ENCODE measurements at places on chromosomes 1 and 21.

DNA sequence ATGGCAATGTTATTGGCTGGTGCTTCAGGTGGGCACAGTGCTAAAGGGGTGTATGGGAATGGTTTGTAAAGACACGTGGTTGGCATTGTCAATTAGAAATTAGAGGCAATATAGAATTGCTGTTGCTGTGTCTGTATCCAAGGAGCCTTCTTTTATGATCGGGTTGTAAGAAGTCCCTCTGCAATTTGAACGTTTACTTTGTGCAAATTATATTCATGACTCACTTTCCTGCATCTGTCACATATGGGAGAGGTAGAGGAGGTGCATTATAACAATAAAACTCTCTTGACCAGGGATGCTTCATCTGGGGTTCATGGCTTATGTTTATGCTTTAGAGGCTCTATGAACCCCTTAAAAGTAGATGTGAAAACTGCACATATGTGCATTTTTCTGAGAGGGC is 130.4 kb upstream of the DNAH14 start:
- no peak for DNase-seq

DNA sequence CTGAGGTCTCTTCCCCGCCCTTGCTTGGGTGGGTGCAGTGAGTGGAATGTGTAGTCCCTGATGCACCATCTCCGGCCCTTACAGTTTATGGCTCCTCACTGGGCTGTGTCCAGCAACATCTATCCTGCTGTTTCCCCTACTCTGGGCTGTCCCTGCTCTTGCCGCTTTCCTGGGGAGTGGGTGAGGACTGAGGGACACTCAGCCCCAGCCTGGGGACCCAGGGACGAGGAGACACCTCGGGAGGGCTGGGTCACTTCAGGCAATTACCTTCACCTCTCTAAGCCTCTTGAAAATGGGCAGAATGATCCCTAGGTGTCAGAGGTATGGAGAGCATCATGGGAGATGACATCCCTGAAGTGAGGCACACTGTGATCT is 13.6 kb upstream of the LRP8 start:
- no peak for DNase-seq

DNA sequence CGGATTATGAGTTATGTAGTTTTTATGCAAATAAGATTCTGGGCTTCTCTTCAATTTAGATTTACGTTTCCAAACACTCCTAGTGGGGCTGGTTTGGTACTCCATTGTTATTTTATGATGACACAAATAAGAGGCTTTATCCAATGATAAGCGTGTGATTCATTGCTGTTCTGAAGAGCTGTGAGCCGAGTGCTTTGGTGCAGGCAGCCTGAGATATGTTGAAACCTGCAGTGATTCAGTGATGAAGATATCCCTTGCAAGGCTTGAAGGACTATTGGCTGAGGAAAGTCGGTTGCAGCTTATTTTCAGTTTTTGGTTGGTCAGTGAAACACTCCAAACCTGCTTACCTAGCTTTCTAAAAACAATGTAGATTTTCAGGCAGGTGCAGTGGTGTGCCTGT is 112.2 kb downstream of the RYR2 start:
- no peak for DNase-seq

- no peak for DNase-seq
These were observed 5.6 kb downstream of the HYI start for GRCh38 chr1:43447891-43448708.

DNA sequence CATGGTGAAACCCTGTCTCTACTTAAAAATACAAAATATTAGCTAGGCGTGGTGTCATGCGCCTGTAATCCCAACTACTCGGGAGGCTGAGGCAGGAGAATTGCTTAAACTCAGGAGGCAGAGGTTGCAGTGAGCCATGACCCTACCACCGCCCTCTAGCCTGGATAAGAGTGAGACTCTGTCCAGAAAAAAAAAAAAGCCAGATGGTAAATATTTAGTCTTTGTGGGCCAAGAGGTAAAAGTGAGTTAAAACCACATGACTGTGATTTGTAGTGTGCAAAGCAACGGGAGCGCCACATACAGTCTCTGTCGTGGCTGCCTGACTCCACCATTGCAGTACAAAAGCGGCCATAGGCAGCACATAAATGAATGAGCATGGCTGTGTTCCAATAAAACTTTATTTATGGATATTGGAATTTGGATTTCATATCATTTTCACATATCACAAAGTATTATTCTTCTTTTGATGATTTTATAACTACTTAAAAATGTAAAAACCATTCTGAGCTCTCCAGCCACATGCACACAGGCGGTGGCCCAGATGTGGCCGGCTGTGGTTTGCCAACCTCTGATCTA is 51.8 kb upstream of the CASZ1 start:
- no peak for DNase-seq

DNA sequence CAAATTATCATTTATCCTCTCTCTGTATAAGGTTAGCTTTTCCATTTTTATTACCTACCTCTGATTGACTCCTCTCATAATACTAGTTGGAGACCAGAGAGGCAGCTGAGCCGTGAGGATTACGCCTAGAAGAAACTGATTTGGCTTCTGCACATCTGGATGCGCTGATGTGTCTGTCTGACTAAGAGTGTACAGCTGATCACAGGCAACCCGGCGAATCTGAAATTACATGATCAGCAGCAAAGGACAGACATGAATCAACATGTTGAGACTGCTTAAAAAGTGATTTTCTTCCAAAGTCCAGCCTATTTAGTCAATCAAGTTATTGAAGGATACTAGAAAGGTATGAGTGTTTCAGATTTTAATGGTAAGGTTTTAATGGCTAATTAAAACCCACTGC is 81.2 kb downstream of the PCSK9 start:
- DNase-seq = no peak

DNA sequence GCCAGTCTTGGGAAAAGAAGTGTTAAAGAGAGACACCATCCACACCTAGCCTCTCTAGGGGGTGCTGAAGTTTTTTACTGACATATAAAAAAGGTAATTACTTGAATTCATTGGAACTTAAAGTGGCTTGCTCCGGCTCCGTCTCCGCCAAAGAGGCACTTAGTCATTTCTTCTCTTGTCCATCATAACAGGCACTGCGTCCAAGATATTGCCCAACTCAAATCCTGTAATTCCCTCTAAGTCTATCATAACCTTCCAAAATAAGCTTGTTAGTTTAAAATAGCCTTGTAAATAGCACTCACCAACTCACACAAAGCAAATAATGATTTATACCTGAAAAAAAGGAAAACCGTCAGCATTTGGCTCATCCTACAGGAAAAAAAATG is 160.5 kb downstream of the ZBTB18 start:
- DNase-seq = no peak

DNA sequence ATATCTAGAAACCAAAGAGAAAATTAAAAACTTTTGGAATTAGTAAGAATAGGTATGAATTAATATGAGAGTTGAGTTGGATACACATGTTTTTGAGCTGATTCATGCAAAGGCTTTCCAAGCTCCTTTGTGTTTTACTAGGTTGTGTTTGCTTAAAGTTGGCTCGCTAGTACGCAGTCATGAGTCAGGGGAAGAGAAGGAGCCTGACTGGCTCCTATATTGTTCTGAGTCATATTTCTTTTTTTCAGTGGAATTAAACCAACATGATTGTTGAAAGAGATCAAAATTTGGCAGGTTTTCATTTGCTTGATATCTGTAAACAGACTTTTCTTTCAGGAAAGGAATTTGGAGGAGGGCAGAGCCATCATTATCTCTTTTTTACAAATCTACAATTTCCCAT is 66.7 kb downstream of the MAGI3 start:
- no peak for DNase-seq

- DNase-seq = no peak
These were observed 4.3 kb downstream of the TCHH start for GRCh38 chr1:152110860-152111514.

GRCh38 chr1:78607334-78607927 is 12.8 kb upstream of the IFI44L start:
- no peak for DNase-seq

DNA sequence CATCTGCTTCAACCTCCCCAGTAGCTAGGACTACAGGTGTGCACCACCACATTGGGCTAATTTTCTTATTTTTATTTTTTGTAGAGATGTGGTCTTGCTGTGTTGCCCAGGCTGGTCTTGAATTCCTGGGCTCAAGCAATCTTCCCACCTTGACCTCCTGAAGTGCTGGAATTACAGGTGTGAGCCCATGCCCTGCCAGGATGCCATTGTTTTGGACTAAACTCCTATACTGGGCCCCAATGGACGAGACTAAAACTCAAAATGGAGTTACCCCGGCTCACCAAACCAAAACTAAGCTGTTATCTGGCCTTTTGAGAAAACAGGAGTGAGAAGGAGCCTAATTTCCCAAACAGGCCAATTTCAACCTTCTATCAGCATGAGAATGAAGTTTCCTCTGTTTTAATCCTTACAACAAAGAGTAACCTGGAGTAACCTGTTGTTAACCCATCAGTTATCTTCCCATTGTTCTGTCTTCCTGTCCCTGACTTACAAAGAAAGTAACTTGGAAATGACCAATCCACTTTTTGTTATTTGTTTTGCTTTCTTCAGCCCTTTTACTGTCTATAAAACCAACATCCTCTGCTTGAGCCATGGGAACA is 29.6 kb downstream of the DMRTA2 start:
- DNase-seq = no peak

DNA sequence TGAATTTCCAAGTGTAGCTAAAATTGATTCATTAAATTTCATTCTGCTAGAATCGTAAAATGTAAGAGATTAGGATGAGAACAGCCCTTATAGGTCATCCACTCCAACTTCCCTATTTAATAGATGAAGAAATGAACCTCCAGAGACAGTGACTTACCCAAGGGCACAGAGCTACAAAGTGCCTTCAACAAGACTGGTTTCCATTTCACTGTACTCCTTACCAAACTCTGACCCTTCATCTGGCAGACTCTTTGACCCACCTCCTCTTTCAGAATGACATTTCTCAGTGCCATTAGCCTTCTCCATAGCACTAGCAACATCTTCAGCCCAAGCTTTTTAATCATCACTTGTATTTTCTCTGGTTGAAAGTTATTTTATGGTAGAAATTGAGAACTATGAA is 161.3 kb downstream of the NEK7 start:
- DNase-seq = no peak

GRCh38 chr1:232635778-232636356 is 5.9 kb upstream of the SIPA1L2 start:
- DNase-seq = no peak

GRCh38 chr21:31554511-31555022 is 104.9 kb upstream of the SOD1 start:
- peak; percentile 17 for DNase-seq

DNA sequence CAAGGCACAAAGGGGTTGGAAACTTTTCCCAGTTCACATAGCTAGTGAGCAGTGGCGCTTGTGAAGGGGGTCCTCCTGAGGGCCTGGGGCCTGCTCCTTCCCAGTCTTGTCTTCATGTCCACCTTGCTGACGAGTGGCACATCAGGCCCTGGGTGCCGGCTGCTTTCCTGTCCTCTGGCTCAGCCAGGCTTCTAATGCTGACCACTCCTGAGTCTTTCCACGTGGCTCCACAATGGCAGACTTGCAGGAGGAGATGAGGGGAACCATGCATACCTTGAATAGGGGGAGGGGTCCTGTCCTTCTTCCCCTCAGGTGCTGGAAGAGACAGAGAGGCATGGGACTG is 38.7 kb downstream of the MAPKAPK2 start:
- DNase-seq = no peak

- DNase-seq = no peak
These were observed 345.4 kb downstream of the DUSP10 start for GRCh38 chr1:221396526-221396925.

DNA sequence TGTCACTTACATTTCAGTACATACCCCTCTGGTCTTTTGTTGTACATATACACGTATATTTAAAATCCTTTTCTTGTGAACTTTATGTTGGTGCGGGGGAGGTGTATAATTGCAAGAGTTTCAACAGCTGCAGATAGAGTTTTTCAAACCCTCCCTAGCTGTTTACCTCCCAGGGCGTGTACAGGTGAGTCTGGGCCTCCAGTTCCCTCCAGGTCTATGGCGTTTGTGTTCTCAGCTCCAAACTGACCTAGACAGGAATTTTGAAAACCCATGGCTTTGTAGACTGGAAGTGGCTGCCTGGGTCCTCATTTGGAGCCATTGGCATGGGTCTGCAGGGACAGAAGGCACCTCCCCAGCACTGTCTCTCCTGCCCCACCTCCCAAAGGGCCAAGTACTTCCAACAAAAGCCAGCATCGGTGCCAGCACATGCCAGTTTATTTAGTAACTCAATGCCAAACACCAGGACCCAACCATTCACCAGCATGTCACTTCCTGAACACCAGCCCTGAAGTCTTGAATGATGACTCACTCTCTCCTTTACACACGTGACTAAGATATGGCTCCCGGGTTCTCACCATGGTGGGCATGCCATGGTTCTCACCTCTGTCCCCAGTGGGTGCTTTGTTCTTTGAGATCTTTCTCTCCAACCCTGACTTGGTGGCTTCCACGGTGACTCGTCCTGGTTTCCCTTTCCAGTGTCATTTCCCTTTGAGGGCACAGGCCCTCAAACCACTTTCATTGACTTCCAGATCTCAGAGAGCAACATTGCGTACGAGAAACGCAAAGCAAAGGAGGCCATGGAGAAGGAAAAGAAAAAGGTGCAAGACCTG is 57.3 kb upstream of the EFHD2 start:
- DNase-seq = peak; percentile 7

GRCh38 chr21:42724226-42724920 is 71.0 kb downstream of the PDE9A start:
- DNase-seq = no peak

GRCh38 chr1:52579415-52579814 is 22.8 kb upstream of the GPX7 start:
- no peak for DNase-seq

GRCh38 chr1:212671342-212672031 is 28.2 kb downstream of the BATF3 start:
- DNase-seq = no peak

DNA sequence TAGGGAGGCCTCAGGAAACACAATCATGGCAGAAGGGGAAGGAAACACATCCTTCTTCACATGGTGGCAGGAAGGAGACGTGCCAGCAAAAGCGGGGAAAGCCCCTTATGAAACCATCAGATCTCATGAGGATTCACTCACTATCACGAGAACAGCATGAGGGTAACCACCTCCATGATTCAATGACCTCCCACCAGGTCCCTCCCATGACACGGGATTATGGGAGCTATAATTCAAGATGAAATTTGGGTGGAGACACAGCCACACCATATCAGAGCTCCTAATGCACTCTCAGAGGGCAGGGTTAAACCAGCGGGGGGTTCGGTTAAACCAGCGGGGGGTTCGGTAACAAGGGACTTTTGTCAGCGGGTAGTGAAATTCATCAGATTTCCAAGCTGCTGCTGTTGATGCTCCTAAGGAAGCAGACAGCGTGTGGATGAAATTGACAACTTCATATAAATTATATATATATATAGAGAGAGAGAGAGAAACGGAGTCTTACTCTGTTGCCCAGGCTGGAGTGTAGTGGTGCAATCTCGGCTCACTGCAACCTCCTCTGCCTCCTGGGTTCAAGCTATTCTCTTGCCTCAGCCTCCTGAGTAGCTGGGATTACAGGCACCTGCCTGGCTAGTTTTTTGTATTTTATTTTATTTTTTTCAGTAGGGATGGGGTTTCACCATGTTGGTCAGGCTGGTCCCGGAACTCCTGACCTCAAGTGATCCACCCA is 4.2 kb downstream of the CSTB start:
- DNase-seq = no peak

GRCh38 chr1:15325375-15326085 is 78.5 kb downstream of the FHAD1 start:
- DNase-seq = no peak

GRCh38 chr1:42618866-42619265 is 39.4 kb upstream of the PPIH start:
- no peak for DNase-seq

GRCh38 chr1:200896531-200897196 is 2.0 kb downstream of the INAVA start:
- no peak for DNase-seq

Data from activated naive CD8-positive, alpha-beta T cell treated with anti-CD3 and anti-CD28 coated beads, Interleukin-2, amount 50 U/mL, for 16 hours (primary cell).